Hematopoietic multipotent progenitor cell treated with erythropoietin and hydrocortisone succinate and interleukin-3 and kit ligand, for 4 days (in vitro differentiated cells): ENCODE measurements at places on chromosomes 16 and 17.

- DNase-seq: peak; percentile 60
Measured at GRCh38 chr16:4265676-4266075, 7.1 kb downstream of the TFAP4 start.

GRCh38 chr17:7774055-7774521 lies 56.5 kb downstream of the DNAH2 start:
- peak; percentile 10 for DNase-seq

GRCh38 chr17:27991462-27991993 lies 50.9 kb upstream of the NLK start:
- no peak for DNase-seq

DNA sequence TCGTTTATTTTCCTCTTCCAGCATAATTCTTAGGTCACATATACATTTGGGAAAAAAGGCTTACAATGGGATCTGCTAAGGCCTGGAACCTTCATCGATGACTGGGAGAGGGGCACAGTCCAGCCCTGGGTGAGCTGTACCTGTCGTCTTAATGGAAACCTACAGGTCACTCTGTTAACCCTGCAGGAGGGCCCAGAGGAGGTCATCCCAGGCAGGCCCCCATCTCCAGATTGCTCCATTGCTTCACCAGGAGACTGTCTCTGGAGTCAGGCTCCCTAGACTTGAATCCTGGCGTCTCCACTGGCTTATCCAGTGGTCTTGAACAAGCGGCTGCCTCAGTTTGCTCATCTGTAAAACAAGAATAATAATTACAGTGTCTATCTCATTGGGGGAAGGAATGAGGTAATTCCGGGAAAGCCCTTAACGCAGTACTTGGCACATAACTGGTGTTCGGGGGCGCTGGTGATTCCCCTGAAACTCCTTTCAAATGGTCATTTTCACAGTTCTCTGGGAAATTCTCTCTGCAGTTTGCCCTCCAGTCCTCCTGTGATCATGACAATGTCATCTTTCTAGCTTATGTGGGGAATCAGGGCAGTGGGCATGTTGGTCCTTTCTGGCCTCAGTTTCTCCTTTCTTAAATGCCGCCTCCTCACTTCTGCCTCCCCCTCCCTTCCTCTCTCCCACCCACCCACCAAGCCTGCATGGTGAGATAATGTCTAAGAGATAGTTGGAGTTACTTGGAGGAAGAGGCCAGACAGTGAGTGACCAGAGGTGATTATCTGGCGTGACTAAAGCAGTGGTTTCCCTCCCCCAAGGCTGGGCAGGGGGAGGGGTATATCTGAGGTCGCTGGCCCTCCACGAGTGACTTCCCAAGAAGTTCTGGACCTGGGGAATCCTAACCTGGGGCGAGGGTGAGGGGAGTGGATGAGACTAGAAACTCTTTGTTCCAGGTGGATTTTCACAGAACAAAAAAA lies 31.3 kb upstream of the TAC4 start:
- DNase-seq: no peak

DNA sequence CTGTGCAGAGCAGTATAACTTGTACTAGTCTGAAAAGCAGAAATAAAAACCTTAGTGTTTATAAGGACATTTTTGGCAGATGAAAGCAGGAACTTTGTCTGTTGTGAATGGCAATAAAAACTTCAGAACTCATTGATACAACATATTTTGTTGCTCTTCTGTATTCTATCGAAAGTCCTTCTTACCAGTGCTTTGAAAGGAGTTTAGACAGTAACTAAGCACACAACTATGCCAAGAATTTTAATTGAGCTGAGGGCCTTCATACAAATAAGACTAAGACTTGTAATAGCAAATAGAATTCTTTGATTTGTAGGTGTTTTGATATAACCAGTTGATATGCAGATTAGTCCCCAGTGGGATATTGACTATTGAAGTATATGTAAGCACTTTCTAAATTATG lies 308.4 kb downstream of the ZFHX3 start:
- no peak for DNase-seq

GRCh38 chr17:76421044-76421407 lies 31.9 kb downstream of the UBE2O start:
- DNase-seq: no peak

DNA sequence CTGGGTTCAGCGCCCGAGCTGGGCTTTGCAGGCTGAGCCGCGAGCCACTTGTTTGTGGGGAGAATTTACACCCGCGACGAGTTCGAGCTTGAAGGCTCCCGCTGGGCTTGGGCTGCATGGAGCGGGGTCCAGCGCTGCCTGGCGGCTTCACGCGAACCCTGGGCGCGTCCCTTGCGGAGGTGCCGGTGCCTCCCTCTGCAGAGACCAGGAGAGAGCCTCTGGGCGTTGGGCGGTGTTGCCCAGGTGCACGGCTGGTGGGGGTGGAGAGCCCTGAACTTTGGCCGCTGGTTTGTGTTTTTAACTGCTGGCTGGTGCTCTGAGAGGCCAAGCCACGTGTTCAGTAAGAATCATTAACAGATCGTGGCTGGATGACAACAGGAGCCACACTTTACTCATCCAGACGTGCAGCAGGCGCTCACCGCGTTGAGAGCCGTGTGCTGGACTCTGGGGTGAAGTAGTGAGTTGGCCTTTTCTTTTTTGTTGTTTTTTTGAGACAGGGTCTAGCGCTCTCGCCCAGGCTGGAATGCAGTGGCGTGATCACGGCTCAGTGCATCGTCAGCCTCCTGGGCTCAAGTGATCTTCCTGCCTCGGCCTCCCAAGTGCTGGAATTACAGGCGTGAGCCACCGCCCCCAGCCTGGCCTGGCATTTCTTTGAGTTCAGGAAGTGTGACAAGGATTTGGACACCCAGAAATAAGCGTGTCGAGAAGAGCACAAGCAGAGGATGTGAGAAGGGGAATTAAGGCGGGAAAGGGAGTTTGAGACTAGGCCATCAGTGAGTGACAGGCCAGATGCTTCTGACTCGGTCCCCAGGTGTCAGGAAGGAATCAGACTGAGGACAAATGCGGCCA lies 827 bp downstream of the CDK10 start:
- DNase-seq: peak; percentile 49

DNA sequence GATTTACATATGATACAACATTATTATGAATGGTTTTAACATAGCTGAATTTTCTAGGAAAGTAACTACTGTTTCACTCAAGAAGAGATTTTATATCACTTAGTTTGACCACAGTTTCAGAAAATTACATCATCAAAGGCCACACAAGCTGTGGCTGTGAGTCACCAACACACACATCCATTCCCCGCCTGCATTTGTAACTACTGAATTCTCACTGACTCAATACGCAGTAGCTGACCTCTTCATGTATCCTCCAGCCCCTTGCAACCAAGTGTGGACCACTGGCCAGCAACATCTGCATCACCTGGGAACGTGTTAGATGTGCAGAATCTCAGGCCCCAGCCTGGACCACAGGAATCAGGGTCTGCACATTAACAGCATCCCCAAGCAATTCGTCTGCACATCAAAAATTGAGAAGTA lies 197.6 kb downstream of the XYLT1 start:
- peak; percentile 74 for DNase-seq

- no peak for DNase-seq
Measured at GRCh38 chr17:37148156-37148555, 199.4 kb downstream of the AATF start.

GRCh38 chr17:43970366-43970765 lies 16.6 kb upstream of the PYY start:
- DNase-seq: no peak

- DNase-seq: peak; percentile 92
Measured at GRCh38 chr17:10327640-10328039, 45.2 kb downstream of the MYH13 start.

GRCh38 chr16:67504031-67505021 lies 21.0 kb upstream of the AGRP start:
- peak; percentile 86 for DNase-seq

GRCh38 chr17:14298221-14298946 lies 2.5 kb upstream of the HS3ST3B1 start:
- no peak for DNase-seq

GRCh38 chr17:3964203-3965117 lies at the start of gene ATP2A3:
Gene ATP2A3, minus strand, starts transcription at chr17:3964437. Its CDS starts 146 bp downstream, at chr17:3964291.
- DNase-seq: peak; percentile 88

- no peak for DNase-seq
Measured at GRCh38 chr16:58654560-58655214, 25.1 kb upstream of the CNOT1 start.

- DNase-seq: peak; percentile 36
Measured at GRCh38 chr16:57000271-57001025, 11.1 kb downstream of the NLRC5 start.

- DNase-seq: peak; percentile 78
Measured at GRCh38 chr16:31874366-31875111, 932 bp downstream of the ZNF267 start.

GRCh38 chr16:27455700-27456099 lies 53.7 kb downstream of the IL21R start:
- peak; percentile 31 for DNase-seq

- DNase-seq: no peak
Measured at GRCh38 chr17:45090711-45091110, 29.6 kb downstream of the NMT1 start.

- DNase-seq: no peak
Measured at GRCh38 chr17:29848737-29849136, 81.3 kb downstream of the SSH2 start.

GRCh38 chr17:82922646-82923045 lies 82.8 kb upstream of the ZNF750 start:
- no peak for DNase-seq

- DNase-seq: peak; percentile 51
Measured at GRCh38 chr16:55690841-55691240, 35.1 kb downstream of the SLC6A2 start.

DNA sequence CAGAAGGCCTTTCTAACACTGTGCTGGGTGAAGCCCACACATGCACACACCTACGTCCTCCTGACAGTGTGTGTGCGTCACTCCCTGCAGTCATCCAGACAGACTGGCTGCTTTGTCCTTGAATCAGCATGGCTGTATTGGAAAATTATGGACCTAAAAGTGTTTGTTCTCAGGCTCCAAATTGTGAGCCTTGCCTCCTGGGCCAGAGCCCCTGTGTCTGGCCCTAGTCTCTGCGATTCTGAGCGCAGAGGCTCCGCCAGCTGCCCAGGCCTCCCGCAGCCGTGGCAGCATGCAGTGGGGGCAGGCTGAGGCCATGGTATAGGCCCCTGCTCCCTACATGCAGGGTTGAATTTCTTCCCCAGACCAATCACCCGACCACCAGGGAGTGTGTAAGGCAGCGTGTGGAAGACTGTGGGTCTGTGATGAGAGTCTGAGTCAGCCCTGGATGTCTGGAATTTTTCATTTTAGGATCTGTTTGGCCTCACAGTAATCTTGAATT lies 166.9 kb downstream of the LGALS9B start:
- no peak for DNase-seq

GRCh38 chr17:1231456-1231855 lies 38.8 kb upstream of the BHLHA9 start:
- DNase-seq: peak; percentile 45

- no peak for DNase-seq
Measured at GRCh38 chr16:31025339-31025738, 8.0 kb upstream of the STX4 start.

- no peak for DNase-seq
Measured at GRCh38 chr16:64969221-64969620, 152.6 kb downstream of the CDH11 start.

DNA sequence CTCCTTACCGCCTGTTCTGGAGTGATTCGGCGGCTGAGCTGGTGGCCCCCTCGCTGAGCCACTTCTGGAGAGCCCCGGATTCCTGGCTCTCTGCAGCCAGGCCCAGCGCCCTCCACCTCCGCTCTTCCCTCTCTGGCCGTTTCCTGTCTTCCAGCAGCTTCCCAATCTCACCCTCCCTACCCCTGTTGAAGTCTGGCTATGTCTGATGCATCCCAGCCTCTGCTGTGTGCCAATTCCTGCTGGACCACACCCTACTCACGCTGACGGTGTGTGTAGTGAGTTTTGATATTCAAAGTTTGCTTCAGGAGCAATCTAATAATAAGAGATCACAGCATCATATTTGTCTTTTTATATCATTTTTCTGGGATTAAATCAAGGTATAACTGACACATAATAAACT lies 9.4 kb downstream of the CD300LD start:
- DNase-seq: no peak

DNA sequence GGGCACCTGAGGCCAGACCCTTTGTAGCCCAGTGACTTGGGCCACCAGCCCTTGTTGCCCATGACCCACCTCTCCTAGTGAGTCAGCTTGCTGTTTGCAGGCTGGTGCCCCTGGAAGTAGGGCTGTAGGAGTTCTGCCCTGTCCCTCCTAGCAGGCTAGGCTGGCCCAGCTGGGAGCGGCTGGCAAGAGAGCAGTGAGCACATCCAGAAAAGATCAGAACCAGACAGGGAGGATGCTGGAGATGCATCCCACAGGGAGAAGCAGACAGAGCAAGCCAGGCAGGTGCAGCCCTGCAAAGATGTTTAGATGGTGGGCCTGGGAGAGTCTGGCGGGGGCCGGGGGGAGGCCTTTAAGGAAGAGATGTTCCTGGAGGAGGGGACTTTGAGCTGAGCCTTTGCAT lies 2.4 kb downstream of the SLC5A10 start:
- no peak for DNase-seq

- no peak for DNase-seq
Measured at GRCh38 chr16:86306011-86306644, 204.2 kb upstream of the FOXF1 start.

- DNase-seq: no peak
Measured at GRCh38 chr16:48444574-48444973, 59.4 kb upstream of the SIAH1 start.

DNA sequence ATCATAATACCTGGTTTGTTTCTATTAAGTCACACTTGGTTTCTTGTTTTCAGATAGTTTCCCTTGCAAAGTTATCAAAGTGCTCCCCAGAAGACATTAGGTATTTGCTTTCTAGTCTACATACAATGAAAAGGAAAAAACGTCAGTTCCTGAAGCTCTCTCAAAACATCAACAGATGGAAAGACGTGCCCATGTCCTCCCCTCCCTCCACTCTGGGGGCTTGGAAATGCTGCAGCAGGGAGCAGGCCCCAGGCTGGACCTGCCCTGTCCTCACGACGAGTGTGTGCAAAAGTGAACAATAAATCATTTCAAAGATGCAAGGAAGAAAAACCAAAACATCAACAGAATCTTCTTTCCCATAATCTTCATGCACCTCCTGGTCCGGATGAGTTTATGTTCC lies 118.5 kb downstream of the USP22 start:
- DNase-seq: no peak

DNA sequence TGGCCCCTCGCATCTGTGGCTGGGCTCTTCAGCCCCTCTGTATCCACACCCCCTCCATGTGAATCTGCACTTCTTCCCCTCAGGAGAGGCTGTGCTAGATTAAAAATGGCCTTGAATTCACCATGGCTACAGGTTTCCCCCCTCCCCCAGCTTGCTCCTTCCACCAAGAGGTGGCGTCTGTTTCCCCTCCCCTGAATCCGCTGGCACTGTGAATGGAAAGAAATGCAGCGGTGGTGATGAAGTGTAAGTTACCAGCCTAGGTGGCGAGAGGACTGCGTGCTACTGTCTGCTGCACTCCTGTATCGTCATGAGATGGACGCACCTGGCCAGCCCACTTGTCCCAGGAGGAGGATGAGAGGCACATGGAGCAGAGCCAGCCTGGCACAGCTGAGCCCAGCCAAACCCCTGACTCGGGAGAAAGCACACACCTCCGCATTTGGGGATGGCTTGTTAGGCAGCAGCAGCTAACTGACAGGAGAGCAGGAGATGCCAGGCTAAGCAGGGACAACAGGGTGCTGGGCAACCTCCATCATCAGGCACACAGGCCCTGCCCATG lies 26.2 kb downstream of the TNFRSF13B start:
- peak; percentile 13 for DNase-seq

GRCh38 chr16:88448461-88449266 lies 4.4 kb upstream of the ZFPM1 start:
- DNase-seq: peak; percentile 75
